ENCODE measurements at places on chromosomes 6 and 20. TPM values are rescaled to one million over a fixed set of nuclear protein-coding genes. Genes with fewer than 3 reads are reported as not detected.

DNA sequence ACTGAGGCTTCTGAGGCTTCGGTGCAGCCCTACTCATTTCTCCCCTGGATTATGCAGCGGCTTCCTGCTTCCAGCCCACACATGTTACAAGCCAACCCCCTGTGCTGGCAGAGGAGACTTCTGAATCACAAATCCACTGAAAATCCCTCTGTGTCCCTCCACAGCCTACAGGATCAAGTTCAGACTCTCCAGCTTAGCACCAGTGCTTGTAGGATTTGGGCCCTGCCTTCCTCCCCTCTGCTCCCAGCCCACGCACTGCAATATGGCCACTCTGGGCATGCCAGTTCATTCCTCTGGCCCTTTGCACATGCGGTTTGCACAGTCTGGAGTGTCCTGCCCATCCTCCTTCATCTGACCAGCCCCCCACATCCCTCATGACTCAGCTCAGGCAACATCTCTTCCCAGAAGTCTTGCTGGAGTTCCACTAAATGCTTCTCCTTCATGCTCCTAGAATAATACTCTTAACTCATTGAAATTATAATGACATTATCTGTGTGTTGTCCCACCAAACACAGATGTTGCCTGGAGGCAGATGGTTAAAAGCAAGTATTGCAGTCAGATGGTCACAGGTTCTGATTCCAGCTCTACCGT, 15.9 kb upstream of the MDGA1 start:
- DNase-seq, result peak; percentile 33

PTCRA gene
- not detected for total RNA-seq

DNA sequence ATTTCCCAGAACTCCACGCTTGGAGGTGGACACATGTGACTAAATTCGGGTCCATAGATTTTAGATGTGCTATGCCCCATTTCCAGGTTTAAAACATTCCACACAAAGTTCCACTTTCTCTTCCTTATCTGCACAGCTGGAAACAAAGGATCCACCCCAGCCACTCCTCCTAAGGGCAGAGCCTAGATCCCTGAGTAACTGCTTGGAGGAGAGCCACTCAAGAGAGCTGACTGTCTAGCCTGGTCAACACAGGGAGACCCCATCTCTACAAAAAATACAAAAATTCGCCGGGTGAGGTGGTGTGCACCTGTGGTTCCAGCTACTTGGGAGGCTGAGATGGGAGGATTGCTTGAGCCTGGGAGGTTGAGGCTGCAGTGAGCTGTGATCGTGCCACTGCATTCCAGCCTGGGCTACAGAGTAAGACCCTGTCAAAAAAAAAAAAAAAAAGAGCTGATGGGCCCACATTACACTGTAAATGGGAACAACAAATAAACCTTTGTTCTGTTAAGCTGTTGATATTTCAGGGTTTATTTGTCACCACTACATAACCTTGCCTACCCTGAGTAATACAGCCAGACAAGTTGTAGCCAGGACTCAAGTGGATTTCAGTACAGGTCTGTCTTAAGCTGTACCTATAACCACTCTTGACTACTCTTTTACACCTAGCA, 25.8 kb upstream of the SNRPC start:
- no peak for DNase-seq

- DNase-seq, result no peak
Measured at GRCh38 chr6:24197892-24198291, 71.9 kb downstream of the NRSN1 start.

LRRC73 gene
- under 0.01 TPM for total RNA-seq

GRCh38 chr6:119661628-119662027, 312.1 kb upstream of the MAN1A1 start:
- DNase-seq, result no peak
